H1 (cell line): ENCODE measurements at places on chromosomes 1 and 21.

- DNase-seq, result no peak
These were observed 9.9 kb downstream of the KCNJ15 start for GRCh38 chr21:38266732-38267131.

DNA sequence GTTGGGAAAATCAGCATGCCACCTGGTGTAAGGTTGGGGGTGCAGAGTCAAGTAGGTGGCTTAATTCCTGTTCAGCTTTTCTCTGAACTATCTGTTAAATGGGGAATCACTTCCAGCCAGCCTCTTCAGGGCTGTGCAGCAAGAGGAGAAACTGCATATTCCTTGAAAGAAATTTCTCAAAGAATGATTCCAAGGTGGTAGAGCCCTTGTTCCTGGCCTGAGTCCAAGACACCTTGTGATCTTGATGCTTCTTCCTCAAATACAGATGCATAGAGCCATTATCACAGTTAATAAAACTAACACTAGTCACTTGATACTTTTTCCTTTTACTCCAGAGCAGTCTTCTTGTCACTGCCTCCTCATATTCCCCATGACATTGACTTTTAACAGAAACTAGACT is 5.2 kb downstream of the TXLNA start:
- no peak for DNase-seq

DNA sequence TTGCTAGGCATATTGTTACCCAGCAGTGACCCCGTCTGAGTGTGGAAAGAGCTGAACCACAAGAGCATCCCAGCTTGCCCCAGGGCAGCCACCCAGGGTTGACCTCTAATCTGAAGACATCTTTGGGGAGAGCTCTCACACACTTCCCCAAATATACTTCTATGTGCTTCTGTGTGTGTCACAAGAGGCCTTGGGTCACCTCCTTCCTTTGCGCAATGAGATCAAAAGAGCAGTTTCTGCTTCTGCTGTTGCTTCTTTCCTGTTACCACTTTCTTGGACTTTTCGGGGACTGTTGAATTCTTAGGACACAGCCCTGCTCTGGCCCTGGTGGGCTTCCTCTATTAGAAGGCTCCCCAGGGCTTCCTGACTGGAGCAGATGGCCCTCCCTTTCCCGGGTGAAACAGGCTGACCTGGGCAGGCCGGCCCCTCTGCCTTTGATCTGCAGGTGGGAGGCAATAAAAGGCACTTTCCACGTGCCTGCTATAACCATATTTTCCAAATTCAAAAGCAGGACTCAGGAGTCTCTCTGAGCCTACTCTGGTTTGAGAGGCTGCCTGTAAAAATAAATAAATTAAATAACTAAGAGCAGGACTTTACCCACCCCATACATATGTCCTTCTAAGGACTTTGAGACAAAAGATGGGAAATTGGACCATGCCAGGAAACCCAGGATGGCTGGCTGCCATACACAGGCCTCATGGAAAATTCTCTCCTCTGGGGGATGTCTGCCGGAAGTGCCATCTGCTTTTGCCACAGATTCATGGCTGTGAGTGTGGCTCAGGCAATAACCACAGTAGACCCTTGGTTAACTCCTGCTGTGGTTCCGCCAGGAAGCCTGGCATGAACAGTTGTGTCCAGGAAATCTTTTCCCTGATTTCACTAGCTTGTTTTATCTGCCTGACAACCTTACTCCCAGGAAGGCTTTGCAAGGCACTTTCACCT is 28.3 kb upstream of the RCSD1 start:
- no peak for DNase-seq

GRCh38 chr1:77636864-77637263 is 45.6 kb downstream of the ZZZ3 start:
- peak; percentile 7 for DNase-seq

GRCh38 chr1:6490181-6491080 is 1.0 kb downstream of the PLEKHG5 start:
- no peak for DNase-seq

DNA sequence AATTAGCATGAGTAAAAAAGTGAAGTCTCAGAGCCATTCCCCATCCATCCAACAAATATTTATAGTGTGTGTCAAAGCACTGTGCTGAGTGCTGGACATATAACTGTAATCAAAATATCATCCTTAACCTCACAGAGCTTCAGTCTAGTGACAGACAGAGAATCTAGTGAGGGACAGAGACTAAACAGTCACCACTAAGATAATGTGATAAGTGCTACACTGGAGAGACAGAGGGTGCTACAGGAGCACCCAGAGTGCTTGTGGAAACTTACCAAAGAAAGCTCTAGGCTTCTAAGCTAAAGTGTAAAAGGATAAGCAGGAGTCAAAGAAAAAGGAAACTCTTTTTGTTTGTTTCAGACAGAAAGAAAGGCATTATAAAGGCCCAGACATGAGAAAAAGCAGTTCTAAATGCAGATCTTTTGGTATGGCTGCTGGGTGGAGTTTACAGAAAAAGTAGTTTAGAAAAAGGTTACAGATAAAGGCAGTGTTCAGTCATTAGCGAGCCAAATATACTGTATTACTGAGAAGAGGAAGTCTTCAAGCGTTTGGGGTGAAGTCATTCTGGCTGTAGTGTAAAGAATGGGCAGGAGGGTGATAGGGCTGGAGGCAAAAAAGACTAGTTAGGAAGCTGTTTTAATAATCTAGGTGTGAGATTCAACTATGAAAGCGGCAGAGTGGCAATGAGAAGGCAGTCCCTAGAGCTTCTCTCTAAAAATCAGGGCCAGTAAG is 83.8 kb downstream of the SCMH1 start:
- DNase-seq, result no peak

- no peak for DNase-seq
These were observed 15.7 kb downstream of the FAAP20 start for GRCh38 chr1:2178875-2179274.

DNA sequence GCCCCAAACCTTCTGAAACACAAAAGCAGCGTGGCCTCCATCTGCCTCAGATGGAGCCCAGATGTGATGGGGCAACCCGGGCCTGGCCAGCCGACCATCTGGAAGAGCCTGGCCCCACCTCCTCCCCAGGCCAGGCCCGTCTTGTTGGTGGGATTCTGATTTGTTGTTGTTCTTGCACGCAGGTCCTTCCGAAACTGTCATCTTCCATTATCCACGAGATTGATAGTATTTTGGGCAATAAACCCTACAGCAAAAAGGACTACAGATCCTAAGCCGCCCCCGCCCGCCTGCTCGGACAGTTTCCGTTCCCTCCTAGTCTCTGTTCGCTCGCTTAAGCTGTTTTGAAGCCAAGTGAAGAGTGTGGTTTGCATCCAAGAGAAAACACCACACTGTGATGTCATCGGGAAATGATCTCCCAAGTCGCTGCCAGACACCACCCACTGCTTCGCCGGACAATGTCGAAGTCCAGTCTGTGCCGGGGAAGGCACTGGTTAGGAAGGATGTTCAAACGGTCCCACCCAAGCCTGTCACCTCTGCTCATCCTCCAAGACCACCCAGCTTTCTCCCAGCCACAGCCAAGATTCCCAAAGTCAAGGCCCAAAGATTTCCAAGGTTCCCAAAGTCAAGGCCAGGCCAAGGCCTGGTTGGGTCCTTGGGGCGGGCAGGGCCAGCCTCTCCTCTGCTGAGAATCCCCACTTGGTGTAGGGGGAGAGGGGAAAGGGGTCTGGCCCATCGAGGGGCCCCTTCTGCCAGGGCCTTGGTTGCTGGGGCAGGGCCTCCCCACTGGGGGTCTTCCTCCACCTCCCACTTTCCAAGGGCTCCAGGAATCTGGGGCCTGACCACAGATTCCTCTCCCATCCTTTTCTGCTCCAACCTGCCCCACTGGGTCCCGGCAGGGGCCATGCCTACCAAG is 52.9 kb downstream of the KCNAB2 start:
- no peak for DNase-seq

DNA sequence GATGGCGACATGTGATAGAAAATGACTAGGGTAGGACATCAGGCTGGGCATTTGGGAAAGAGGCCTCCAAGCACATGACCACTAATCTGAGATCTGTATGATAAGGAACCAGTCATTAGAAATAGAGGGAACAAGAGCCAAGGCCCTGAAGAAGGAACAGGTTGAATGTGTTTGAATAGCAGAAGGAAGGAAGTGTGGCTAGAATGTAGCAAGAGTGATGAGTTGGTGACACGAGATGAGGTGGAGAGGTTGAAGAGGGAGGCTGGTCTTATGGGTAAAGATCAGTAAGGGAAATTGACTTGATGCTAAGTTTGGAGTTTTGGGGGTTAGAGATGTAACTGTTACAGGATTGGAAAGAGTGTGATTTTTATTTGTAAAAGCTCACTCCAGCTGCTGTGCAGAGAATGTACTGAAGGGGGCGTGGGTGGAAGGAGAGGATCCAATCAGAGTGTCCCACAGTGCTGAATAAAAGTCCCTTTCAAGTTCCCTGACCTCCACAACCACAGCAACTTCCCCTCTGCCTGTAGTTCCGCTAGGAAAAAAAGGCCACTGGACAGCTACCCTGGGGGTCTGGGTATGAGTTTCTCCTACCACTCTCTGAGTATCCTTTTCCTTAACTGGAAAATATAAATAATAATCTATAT is 295.0 kb downstream of the OMA1 start:
- DNase-seq, result no peak

GRCh38 chr21:39799178-39799577 is 54.2 kb downstream of the IGSF5 start:
- DNase-seq, result no peak

GRCh38 chr1:111761717-111762116 is 6.0 kb downstream of the DDX20 start:
- no peak for DNase-seq

GRCh38 chr1:11804666-11805421 is 920 bp downstream of the MTHFR start:
- peak; percentile 55 for DNase-seq

DNA sequence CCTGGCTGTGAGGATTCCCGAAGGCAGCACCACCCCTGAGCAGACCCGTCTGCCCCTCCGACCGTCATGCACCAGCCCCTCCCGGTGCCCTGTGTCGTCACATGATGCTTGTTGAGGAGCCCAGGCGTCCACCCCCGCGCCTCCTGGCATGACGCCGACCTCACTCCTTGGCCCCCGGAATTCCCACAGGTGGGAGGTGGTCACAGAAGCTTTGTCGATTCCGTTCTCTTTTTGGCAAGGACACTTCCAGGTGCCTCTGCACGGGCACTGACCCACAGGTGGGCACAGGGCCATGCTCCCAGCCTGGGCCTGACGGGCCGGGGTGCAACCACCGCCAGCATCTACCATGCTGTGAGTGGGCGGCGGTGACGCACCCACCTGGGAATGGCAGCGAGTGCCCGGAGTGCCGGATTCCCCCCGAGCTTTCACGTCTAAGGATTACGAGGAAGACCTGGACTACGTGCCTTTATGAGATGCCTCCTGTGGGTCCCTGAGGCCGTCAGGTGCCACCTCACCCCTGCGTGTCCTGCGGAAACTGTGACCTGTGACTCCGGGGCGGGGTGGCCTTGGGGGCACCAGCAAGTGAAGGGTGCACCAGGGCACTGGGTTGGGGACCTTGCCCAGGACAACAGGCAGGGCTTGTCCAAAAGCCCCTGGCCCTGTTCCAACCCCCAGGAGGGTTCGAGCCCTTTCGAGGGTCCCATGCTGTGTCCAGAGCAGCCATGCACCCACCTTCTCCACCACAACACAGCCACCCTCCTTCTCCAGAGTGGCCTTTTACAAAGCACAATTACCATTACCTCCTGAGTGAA is 31.4 kb upstream of the COL6A1 start:
- DNase-seq, result no peak

- DNase-seq, result peak; percentile 83
These were observed 165.0 kb downstream of the TRIM33 start for GRCh38 chr1:114345930-114346479.

DNA sequence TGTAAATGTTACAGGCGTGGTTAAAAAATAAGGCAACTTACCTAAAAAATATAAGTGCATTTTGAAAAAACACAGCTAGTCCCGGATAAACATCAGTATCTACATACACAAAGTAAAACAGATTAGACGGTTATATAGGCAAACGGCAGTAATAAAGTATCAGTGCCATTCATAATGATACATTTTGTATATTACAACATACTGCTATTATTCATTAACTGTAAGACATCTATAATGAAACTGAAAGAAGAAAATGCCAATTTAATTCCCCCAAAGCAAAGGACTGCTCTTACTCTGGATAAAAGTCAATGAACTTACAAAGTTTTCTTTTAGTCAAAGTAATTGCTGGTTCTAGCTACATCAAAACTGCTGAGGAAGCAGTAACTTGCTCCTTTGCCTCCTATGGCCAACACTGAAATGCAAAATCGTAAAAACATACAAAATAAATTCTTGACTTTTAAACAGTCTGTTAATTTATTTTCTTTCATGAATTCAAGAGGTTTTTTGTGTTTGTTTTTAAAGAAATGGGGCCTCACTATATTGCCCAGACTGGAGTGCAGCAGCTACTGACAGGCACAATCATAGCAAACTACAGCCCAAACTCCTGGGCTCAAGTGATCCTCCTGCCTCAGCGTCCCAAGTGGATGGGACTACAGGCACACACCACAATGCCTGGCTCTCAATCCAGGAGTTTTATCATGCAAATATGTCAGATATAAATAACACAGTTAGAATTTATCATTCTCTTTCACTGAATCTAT is 23.9 kb downstream of the TMEM50B start:
- DNase-seq, result no peak

GRCh38 chr1:203559523-203559922 is 65.6 kb downstream of the OPTC start:
- DNase-seq, result no peak

GRCh38 chr21:44298301-44298700 is 1.6 kb upstream of the PFKL start:
- DNase-seq, result no peak

GRCh38 chr1:231860221-231861088 is 233.9 kb downstream of the DISC1 start:
- DNase-seq, result no peak

DNA sequence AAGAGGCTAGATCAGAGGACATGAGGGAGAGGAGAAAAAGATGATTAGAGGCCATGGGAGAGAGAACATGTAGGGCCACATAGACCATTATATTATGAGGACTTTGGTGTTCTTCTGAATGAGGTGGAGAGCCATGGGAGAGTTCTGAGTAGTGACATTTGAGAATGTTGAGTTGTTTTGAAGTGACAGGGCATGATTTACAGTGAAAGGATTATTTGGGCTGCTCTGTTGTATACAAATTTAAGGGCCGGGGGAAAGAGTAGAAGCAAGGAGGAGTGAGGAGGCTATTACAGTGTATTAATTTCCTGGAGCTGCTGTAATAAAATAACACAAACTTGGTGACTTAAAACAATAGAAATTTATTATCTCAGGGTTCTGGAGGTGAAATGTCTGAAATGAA is 102.5 kb upstream of the RGS4 start:
- no peak for DNase-seq

- DNase-seq, result no peak
These were observed 20.2 kb downstream of the RCOR3 start for GRCh38 chr1:211279340-211279739.

- DNase-seq, result no peak
These were observed 430.5 kb downstream of the HLX start for GRCh38 chr1:221309723-221310122.

DNA sequence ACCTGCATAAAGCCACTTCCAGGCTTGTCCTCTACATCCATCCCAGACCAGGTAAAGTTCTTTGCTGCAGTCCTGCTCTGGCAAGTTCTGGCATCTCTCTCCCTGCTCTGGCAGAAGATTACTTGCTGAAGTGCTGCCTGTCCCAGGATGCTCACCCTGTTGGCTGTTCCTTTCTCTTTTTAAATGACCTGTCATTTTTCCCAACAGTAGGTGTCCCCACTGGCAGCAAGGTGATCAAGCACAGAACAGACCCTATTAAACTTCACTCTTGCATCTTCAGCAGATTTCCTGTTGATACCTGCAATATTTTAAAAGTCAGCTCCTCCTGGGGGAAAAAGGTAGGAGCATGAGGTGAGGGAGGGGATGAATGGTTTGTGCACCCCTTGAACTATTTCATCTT is 332.6 kb downstream of the PBX1 start:
- no peak for DNase-seq

- peak; percentile 97 for DNase-seq
These were observed 15.2 kb downstream of the BCAN start for GRCh38 chr1:156656806-156657740.
